Activated CD4-positive, alpha-beta T cell treated with anti-CD3 and anti-CD28 coated beads for 36 hours (primary cell): ENCODE measurements at places on chromosomes 7 and 10. TPM values are rescaled to one million over a fixed set of nuclear protein-coding genes. Genes with fewer than 3 reads are reported as not detected.
A peak's percentile ranks its signal among the peaks of the same experiment; 100 is the strongest.

- peaks cover 22% of the 10 kb centered on the region for H3K4me1 ChIP-seq
- H3K27ac ChIP-seq = no peak within 1 kb of the TSS
- DNase-seq = peak; percentile 52
These were observed at the start of gene TET1 for GRCh38 chr10:68560186-68560942. TET1 (plus strand) TSS chr10:68560337; CDS start chr10:68572339, 12,002 bp downstream.

Gene ENO4
- total RNA-seq = not detected

Gene DYNC1I1
- not detected for total RNA-seq

Gene DEPP1
- total RNA-seq = 0.34 TPM

Gene LRIT2
- not detected for total RNA-seq
